ENCODE measurements at places on chromosomes 2 and 18. TPM values are rescaled to one million over a fixed set of nuclear protein-coding genes. Genes with fewer than 3 reads are reported as not detected.

IL1F10 gene
- 0.34 TPM for total RNA-seq

VAMP8 gene
- total RNA-seq, result 38.3 TPM

AQP12B gene
- total RNA-seq, result not detected

HOXD10 gene
- not detected for total RNA-seq

ITGA4 gene
- under 0.01 TPM for total RNA-seq

BMP10 gene
- not detected for total RNA-seq

C1GALT1C1L gene
- total RNA-seq, result under 0.01 TPM

ZEB2 gene
- total RNA-seq, result not detected

GDF7 gene
- total RNA-seq, result under 0.01 TPM

CNGA3 gene
- not detected for total RNA-seq

DUSP28 gene
- total RNA-seq, result 2.4 TPM

PHLPP1 gene
- 6.2 TPM for total RNA-seq

RGPD6 gene
- total RNA-seq, result 49.1 TPM

DTNA gene
- total RNA-seq, result 10.7 TPM

SCLY gene
- 25.4 TPM for total RNA-seq

GBX2 gene
- not detected for total RNA-seq

NPHP1 gene
- 1.4 TPM for total RNA-seq

EVA1A gene
- total RNA-seq, result 5.1 TPM

SUMO1 gene
- 121 TPM for total RNA-seq

LRP2 gene
- total RNA-seq, result under 0.01 TPM

AKAIN1 gene
- total RNA-seq, result not detected

SLC19A3 gene
- 0.36 TPM for total RNA-seq

UBE2F gene
- total RNA-seq, result 78.9 TPM

KLF7 gene
- 29.0 TPM for total RNA-seq

GCG gene
- total RNA-seq, result not detected

ACP1 gene
- total RNA-seq, result 137 TPM

KLHL14 gene
- not detected for total RNA-seq

EML6 gene
- total RNA-seq, result 1.9 TPM

NDC80 gene
- 0.34 TPM for total RNA-seq

PFN4 gene
- total RNA-seq, result 0.43 TPM

CCDC68 gene
- total RNA-seq, result 2.4 TPM

DCDC2C gene
- not detected for total RNA-seq

SPATA3 gene
- total RNA-seq, result not detected

SLC40A1 gene
- 5.0 TPM for total RNA-seq
